MCF 10A (cell line): ENCODE measurements at places on chromosomes 5 and 9. TPM values are rescaled to one million over a fixed set of nuclear protein-coding genes. Genes with fewer than 3 reads are reported as not detected.

GRCh38 chr5:132256086-132256782, 1.3 kb upstream of the PDLIM4 start:
- H3K27me3 ChIP-seq = no peaks in the 10 kb centered on the region
- peak overlapping the region; percentile 47 for H3K27ac ChIP-seq
- no peak for DNase-seq
- peaks cover 4% of the 10 kb centered on the region for H3K36me3 ChIP-seq
- H3K4me3 ChIP-seq = peak overlapping the region; percentile 83

- H3K4me1 ChIP-seq = peaks cover 6% of the 10 kb centered on the region
- H3K4me3 ChIP-seq = no peak overlapping the region
- no peaks in the 10 kb centered on the region for H3K36me3 ChIP-seq
- no peak for DNase-seq
- no peak overlapping the region for H3K27ac ChIP-seq
Observed at GRCh38 chr5:133483406-133484090, 128.8 kb downstream of the FSTL4 start.

- H3K27me3 ChIP-seq = no peaks in the 10 kb centered on the region
- H3K27ac ChIP-seq = no peak overlapping the region
- no peaks in the 10 kb centered on the region for H3K36me3 ChIP-seq
- DNase-seq = no peak
- H3K4me1 ChIP-seq = no peaks in the 10 kb centered on the region
- H3K4me3 ChIP-seq = no peak overlapping the region
Observed at GRCh38 chr9:92696619-92697018, 26.7 kb upstream of the IPPK start.

DNA sequence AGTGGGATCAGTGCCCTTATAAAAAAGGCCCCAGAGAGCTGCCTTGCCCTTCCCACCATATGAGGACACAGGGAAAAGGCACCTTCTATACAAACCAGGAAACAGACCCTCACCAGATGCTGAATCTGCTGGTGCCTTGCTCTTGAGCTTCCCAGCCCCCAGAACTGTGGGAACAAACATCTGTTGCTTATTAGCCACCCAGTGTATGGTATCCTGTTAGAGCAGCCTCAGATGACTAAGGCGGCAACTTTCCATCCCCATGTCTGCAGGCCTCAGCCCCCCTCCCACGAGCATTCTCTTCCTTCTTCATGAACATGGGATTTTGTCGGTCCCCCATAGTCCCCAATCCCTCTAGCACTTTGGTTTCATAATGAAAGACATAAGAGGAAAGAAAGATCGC, 202.5 kb upstream of the GAS1 start:
- peaks cover 2% of the 10 kb centered on the region for H3K27me3 ChIP-seq
- no peak for DNase-seq
- no peak overlapping the region for H3K4me3 ChIP-seq
- H3K36me3 ChIP-seq = no peaks in the 10 kb centered on the region

DNA sequence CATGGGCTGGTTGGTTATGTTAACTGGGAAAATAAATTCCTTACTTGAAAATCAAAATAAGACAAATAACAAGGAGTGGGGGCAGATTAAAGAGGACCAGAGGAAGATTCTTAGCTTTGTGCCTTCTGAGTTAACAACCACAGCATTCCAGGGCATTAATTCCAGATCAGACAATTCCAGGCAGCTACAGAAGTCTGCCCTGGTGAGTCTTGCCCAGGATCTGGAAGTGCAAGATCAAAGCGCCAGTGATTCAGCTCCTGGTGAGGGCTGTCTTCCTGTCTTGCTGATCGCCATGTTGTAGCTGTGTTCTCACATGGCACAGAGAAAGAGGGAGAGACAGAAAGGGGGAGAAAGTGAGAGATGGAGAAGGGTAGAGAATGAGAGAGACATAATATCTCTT, 65.6 kb downstream of the ANXA2R start:
- no peaks in the 10 kb centered on the region for H3K36me3 ChIP-seq
- no peak overlapping the region for H3K27ac ChIP-seq
- no peaks in the 10 kb centered on the region for H3K27me3 ChIP-seq
- no peaks in the 10 kb centered on the region for H3K4me1 ChIP-seq

- DNase-seq = no peak
- H3K4me1 ChIP-seq = peaks cover 2% of the 10 kb centered on the region
- H3K4me3 ChIP-seq = no peak overlapping the region
- no peaks in the 10 kb centered on the region for H3K36me3 ChIP-seq
- no peaks in the 10 kb centered on the region for H3K27me3 ChIP-seq
Observed at GRCh38 chr9:137429974-137430722, 7.0 kb downstream of the NOXA1 start.

GRCh38 chr9:105251733-105252404, 7.4 kb downstream of the SLC44A1 start:
- peaks cover 9% of the 10 kb centered on the region for H3K4me1 ChIP-seq
- H3K4me3 ChIP-seq = no peak overlapping the region
- H3K27me3 ChIP-seq = no peaks in the 10 kb centered on the region
- DNase-seq = no peak
- no peaks in the 10 kb centered on the region for H3K36me3 ChIP-seq

DNA sequence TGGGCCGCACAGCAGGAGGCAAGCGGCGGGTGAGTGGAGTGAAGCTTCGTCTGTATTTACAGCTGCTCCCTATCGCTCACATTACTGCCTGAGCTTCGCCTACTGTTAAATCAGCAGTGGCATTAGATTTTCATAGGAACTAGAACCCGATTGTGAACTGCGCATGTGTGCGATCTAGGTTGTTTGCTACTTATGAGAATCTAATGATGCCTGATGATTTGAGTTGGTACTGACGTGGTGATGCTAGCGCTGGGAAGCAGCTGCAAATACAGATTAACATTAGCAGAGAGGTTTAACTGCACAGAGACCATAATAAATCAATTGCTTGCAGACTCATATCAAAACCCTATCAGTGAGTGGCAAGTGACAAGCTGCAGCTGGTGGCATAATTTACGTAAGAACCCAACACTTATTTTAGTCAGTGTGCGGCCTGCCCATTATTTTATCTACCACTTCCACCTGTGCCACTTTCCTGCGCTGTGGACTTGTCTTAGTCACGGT, 133.4 kb upstream of the CDH9 start:
- DNase-seq = no peak
- H3K27ac ChIP-seq = no peak overlapping the region
- H3K4me3 ChIP-seq = no peak overlapping the region
- H3K36me3 ChIP-seq = no peaks in the 10 kb centered on the region

- no peak overlapping the region for H3K4me3 ChIP-seq
- no peak for DNase-seq
- peaks cover 13% of the 10 kb centered on the region for H3K27me3 ChIP-seq
- H3K36me3 ChIP-seq = no peaks in the 10 kb centered on the region
Observed at GRCh38 chr5:136676685-136677084, 311.3 kb upstream of the TRPC7 start.

DNA sequence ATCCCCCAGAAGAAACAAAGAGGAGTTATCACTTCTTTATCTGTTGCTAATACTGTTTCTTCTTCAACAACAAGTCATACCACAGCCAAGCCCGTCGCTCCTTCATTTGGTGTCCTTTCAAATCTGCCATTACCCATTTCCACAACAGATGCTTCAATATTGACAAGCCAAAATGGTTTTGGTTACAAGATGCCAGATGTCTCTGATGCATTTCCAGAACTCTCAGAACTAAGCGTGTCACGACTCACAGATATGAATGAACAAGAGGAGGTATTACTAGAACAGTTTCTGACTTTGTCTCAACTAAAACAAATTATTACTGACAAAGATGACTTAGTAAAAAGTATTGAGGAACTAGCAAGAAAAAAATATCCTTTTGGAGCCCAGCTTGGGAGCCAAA, 16.0 kb upstream of the HAND1 start:
- H3K27me3 ChIP-seq = peaks cover 50% of the 10 kb centered on the region
- H3K36me3 ChIP-seq = no peaks in the 10 kb centered on the region
- H3K4me3 ChIP-seq = no peak overlapping the region
- no peaks in the 10 kb centered on the region for H3K4me1 ChIP-seq
- no peak overlapping the region for H3K27ac ChIP-seq

DNA sequence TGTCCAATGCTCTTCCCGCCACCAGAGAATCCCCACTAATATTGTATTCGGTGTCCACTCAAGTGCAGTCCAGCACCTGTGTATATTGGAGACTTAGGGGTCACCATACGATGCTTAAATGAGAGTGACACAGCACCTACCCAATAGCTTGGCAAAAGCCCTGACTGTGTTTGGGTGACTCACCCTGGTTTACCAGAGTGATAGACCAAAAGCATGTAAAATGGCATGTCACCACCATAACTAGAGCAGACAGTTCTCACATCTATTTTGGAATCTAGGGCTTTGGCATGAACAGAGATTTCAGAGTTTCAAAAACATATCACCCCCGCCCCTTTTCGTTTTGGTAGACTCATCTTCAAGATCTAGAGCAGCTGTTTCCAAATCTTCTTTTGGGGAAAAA, 217.3 kb upstream of the RASEF start:
- H3K4me1 ChIP-seq = peaks cover 18% of the 10 kb centered on the region
- no peak overlapping the region for H3K4me3 ChIP-seq
- no peaks in the 10 kb centered on the region for H3K36me3 ChIP-seq
- DNase-seq = peak; percentile 52
- no peaks in the 10 kb centered on the region for H3K27me3 ChIP-seq
- no peak overlapping the region for H3K27ac ChIP-seq

DNA sequence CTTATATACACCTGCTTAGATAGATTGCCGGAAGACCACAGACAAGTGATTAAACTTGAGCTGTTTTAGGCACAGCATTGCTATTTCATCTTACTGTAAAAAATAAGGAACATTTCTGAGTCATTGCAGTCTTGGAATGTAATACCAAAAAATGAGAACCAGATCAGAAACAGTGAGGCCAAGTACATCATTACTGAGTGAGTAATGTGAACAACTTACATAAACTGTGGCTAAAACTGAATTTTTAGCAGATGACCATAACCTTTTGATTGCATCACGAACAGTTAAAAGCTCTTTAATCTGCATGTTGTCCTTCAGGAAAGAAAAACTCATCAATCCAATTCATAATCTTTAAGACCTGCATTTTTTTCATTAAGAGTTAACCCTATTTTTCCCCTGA, 157.1 kb upstream of the FGF10 start:
- peak; percentile 78 for DNase-seq
- no peaks in the 10 kb centered on the region for H3K27me3 ChIP-seq
- H3K27ac ChIP-seq = peak overlapping the region; percentile 11
- no peak overlapping the region for H3K4me3 ChIP-seq
- peaks cover 13% of the 10 kb centered on the region for H3K4me1 ChIP-seq

DNA sequence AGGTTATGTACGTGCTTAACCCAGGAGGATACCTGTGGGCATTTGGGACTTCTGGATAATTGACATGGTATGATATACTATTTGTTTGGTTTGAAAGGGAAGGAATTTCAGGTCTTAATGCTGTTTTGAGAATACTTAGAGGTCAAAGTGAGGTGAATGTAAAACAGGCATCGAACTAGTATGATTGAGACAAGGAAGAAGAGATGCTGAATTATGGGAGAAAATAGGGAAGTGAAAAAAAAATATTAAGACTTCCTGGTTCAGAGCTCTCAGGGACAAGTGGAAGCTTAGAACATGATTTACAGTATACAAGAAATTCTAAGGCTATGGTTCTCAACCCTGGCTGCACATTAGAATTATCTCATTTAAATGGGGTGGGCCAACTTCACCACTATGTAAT, 115.3 kb downstream of the CD180 start:
- no peaks in the 10 kb centered on the region for H3K36me3 ChIP-seq
- no peaks in the 10 kb centered on the region for H3K27me3 ChIP-seq
- H3K4me3 ChIP-seq = no peak overlapping the region

DNA sequence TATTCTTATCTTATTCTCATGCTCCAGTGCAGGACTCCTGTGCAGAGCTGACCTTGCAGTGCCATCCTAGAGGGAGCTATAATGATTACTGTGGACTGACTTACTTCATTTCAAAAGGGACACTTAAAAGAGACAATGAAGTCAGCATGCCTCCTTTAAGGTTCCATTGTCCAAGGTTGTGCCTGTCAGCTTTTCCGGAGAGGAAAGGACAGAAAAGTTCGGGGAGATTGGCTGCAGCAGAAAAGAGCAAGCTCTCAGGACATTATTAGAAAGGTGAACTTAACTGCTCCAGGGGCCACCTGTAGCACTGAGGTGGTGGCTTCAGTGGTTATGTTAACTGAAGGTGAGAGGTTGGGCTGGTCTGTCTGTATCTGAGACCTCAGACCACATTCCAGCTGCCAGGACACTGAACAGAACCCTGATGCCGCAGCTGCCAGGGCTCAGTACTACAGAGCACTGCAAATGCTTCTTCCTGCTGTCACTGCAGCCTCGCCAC, 112.9 kb downstream of the ST8SIA4 start:
- no peak overlapping the region for H3K27ac ChIP-seq
- H3K4me1 ChIP-seq = no peaks in the 10 kb centered on the region
- no peaks in the 10 kb centered on the region for H3K27me3 ChIP-seq
- no peak overlapping the region for H3K4me3 ChIP-seq
- H3K36me3 ChIP-seq = no peaks in the 10 kb centered on the region

DNA sequence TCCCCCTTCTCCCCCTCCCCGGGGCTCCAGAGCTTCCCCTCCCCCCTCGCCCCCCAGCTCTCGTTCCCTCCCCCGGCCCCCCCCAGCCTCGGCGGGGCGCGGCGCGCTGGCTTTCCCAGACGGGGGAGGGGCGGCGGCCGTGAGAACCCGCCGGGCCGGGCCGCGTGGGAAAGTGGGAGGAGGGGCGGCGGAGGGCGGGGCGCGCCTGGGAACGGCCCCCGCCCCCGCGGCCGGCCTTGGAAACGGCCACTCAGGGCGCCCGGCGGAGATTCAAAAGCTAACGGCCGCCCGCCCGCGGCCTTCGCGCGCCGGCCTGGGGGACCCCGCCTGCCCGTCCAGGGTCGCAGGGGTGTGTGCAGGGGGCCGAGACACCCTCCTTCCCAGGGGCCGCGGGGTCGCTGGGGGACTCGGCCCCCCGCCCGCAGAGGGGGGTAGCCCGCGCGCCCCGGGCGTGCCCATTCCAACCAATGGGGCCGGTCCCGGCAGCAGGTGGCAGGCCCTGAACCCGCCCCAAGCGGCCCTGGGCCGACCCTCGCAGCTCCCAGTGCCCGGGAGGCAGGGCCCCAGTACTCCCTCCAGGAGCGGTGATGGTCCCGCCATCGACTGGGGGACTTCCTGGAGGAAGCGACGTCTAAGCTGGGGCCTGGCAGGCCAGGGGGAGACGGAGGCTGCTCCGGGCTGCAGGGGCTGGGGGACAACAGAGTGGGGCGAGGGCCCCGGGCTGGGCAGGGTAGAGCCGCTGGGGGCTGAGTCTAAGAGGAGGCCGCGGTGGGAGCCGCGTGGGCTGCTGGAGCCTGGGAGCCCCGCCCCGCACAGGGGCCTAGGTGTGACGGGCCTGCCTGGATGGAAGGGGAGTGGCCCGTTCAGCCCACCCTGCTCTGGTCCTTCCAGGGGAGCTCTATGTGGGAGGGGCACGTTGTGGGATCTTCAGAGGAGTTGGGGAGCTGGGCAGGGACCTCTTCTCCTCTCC, 14.2 kb upstream of the NRARP start:
- no peaks in the 10 kb centered on the region for H3K36me3 ChIP-seq
- no peaks in the 10 kb centered on the region for H3K27me3 ChIP-seq
- H3K4me3 ChIP-seq = no peak overlapping the region
- no peak overlapping the region for H3K27ac ChIP-seq
- H3K4me1 ChIP-seq = no peaks in the 10 kb centered on the region

GRCh38 chr5:77709340-77709739, 66.8 kb downstream of the TBCA start:
- no peak overlapping the region for H3K4me3 ChIP-seq
- DNase-seq = no peak
- H3K36me3 ChIP-seq = peaks cover 30% of the 10 kb centered on the region
- H3K27me3 ChIP-seq = no peaks in the 10 kb centered on the region

The MEGF9 gene
- total RNA-seq = 5.7 and 6.9 TPM in 2 replicates

The SLC4A9 gene
- total RNA-seq = 0.37 TPM in 1 of 2 replicates, not detected in the other

The PCDHA1 gene
- 0.07 TPM in 1 of 2 replicates, not detected in the other for total RNA-seq

The TLX3 gene
- total RNA-seq = not detected in 2 replicates
